ENCODE measurements at places on chromosomes 4 and X.

- DNase-seq: no peak
Measured at GRCh38 chr4:37757121-37757520, 69.4 kb upstream of the PGM2 start.

DNA sequence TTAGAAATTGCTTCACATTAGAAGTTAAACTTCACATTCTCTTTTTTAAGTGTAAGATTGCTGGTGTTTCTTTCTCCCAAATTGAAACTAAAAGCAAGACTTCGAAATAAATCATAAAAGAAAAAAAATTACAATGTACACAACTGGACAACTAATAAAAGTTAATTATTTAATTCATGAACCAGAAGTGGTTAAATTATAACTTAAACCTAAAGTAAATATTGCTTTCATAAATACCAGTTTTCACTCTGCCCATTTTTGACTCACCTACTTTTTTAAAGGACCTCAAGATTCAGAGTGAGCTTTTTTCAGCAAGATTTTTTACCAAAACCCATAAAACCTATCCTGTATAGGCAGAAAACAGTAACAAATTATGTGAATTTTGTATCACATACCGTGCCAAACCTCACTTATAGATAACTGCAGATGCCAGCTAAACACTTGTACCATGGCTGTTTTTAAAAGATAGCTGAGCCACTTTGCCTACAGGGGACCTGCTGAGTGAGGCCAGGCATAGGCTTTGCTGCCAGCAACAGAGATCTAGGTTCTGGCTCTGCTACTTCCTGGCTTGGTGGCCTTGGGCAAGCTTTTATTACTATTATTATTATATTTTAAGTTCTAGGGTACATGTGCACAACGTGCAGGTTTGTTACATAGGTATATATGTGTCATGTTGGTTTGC is 259.8 kb downstream of the NR3C2 start:
- no peak for DNase-seq

DNA sequence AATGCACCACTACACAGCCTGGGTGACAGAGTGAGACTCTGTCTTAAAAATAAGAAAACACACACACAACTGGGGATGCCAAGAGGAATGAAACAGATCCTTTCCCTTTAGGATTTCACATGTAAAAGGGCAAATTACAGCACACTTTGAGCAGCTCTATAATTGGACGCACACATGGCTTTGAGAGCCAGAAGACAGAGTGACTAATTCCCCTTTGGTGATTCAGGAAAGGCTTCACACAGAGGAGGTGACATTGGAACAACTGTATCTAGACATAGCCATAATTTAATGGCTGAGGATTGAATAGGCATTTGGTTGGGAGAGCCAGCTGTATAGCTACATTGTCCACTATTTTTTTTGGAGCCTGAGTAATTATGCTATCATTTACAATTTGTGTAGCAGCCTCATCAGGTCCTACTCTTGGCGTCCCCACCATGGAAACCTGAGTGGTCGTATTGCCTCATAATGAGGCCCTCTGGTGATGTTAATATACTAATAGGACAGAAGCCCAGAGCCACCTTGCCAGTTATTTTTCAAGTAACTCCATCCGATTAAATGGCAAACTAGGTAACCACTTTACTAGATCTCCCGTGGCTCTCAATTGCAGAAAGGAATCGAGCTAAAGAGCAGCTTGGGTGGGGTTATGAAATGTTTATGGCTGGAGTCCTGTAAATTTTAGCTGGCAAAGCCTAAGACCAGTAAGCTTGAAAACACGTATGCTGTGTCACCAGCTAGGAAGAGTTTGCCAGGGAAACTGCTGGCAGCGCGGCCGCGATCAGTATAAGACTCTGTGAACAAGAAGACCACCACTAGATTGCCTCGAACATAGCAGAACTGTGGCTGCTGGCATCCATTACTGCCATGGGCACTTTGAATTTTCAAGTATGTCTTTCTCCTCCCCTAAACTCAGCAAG is 8.5 kb upstream of the PPEF1 start:
- DNase-seq: no peak

- DNase-seq: no peak
Measured at GRCh38 chr4:126838941-126839679, 793.6 kb upstream of the INTU start.

GRCh38 chr4:98803251-98803650 is 125.7 kb downstream of the EIF4E start:
- DNase-seq: no peak

DNA sequence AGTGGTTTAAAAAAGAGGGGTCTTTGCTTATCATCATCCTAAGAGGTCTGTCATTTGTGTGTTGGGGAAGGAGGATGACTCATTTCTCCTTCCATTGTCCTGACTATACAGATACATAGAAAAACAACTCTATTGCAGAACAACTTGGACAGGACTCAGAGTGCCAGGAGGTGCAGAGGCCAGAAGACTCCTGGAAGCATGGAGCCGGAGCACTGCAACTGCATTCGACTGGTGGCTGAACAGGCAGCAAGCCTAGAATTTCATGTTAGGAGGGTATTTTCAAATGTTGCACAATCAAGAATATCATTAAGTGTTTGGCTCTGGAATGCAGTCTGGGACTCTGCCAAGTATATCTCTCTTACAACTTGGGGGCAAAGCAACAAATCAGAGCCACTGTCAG is 35.0 kb upstream of the MAML3 start:
- DNase-seq: no peak

DNA sequence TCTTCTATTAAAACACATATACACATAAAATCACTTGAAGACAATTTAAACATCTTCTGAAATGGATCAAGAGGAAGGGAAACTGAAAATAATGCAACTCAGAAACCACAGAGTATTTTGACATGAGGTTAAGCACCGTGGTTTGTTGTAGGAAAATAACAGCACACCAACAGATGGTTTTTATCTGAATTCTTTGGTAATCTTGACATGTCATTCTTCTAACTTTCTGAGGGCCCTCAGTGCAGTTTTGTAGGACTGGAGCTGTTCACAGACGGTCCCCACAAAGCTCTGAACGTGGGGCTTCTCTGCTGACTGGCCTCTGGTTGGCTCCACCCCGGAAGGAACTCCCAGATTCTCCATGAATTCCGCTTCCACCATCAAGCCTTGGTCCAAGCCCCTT is 16.0 kb upstream of the TLR8 start:
- peak; percentile 58 for DNase-seq
